ENCODE measurements at places on chromosomes 7 and 10.

- no peak for DNase-seq
These were observed 1.6 kb downstream of the AHR start for GRCh38 chr7:17300012-17300411.

DNA sequence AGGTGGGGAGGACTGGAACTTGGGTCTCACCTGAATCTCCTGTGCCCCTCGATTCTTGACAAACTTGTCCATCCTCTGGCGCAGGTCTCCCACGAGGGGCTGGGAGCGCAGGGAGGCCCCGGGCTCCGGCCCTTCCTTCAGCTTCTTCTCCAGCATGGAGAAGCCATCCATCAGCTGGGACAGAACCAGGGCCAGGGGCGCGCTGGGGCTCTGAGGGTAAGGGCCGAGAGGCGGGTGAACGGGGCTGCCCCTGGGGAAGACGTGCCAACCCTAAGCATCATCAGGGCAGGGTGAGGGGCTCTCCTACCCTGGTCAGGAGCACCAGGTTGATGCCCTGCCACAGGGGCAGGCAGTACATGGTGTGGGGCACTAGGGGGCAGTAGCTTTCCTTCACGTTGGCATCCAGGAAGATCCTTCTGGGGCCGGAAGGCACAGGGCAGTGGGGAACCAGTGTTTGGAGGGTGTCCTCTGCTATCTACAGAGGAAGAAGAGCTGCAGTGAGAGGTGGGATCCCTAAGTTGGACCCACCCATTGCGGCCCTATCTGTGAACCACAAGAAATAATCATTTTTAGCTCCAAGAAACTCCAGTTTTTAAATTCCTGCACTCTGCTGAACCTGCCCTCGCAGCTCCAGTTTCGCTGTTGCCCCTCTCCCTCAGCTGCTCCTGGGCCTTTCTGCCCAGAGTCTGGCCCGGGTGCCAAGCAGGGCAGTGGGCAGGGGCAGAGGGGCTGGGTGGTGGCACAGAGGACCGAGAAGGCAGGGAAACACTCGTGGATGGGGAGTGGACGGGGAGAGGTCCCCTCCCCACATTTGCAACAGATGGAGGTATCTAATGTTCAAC, 10.8 kb upstream of the PYROXD2 start:
- no peak for DNase-seq

GRCh38 chr7:108328174-108328651, 128.0 kb downstream of the NRCAM start:
- no peak for DNase-seq

- no peak for DNase-seq
These were observed 162.1 kb downstream of the PLCE1 start for GRCh38 chr10:94155722-94156271.

- DNase-seq: no peak
These were observed 27.7 kb upstream of the BPGM start for GRCh38 chr7:134618756-134619530.

DNA sequence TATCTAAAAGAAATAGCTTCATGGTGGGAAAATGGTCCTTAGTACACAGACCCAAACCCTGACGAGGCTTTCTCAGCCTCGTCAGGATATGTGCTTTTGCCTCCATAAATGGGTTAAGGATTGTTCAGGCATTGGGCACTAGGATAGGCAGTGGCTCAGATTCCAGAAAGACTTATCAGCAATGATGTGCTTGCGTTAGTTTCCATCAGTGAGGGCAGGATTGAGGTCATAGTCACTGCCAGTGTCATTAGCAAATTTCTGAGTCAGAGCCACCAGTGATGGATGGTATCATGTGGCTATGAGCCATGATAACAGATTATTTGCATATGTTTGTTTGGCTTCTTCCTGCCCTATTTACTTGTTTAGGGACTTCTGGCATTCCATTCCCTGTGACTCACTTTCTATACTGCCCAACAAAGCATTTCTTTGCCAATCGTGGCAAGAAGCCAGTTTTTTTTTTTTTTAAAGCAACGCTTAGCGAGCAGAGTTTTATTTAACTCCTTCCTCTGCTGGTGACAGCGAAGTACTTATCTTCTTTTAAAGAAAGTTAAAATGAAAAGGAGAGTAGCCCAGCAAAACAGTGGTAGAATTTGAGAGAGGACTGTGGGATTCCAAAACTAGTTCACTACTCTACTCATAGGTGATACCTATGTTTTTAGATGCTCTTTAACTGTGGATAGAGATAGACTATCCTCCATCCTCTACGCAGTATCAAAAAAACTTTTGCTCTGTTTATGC, 44.4 kb downstream of the MYPN start:
- no peak for DNase-seq

GRCh38 chr7:40418983-40419382, 284.2 kb downstream of the SUGCT start:
- DNase-seq: no peak

GRCh38 chr10:88119160-88119559, 255.7 kb downstream of the PTEN start:
- no peak for DNase-seq

- no peak for DNase-seq
These were observed 68.9 kb downstream of the MET start for GRCh38 chr7:116740755-116741462.

DNA sequence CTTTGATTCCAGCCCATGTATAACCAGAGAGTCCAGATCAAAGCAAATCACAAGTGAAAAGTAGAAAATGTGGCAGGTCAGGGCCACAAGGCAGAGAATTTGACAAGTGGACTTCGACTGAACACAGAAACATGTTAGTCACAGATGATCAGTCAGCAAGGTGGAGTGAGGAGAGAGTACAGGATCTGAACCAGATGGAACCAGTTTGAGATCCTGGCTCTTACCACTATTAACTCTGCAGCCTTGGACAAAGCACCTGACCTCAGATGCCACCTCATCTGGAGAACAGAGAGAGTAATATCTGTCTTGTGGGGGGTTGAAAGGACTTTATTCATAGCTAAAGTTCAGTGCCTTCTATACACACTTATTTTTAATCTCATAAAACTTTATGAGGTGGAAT, 4.4 kb downstream of the MRLN start:
- no peak for DNase-seq

DNA sequence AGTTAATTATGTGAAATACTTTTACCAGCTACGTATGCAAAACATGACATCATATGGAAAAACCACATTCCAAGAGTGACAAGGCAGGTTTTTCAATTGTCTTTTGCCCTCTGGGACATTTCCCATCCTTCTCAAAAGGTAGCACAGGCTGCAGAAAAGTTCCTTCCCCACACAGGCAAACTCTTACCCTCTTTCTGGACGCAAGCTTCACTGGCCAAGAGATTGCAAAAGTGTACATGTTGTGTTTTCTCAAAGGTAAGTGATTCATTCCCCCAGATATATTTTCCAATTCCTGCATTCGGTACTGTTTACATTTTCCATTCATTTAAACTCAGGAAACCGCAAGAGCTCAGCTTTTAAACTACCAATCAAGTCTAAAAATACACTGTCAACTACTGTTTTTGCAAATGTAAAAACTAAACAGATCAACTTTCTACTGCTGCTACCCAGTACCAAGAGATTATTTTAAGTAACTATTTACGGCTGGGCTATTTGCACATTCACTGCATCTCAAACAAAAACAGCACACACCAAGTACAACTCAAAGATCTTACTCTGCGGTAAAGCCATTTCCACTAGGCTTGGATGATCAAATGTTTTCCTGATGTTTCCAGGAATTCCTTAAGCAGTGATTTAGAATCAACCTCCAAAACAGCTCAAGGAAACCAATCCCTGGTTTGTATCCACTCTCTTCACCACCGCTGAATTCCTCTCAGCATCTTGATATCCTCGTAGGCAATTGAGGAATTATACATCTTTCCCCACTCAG, 233.6 kb upstream of the CCDC6 start:
- DNase-seq: no peak

DNA sequence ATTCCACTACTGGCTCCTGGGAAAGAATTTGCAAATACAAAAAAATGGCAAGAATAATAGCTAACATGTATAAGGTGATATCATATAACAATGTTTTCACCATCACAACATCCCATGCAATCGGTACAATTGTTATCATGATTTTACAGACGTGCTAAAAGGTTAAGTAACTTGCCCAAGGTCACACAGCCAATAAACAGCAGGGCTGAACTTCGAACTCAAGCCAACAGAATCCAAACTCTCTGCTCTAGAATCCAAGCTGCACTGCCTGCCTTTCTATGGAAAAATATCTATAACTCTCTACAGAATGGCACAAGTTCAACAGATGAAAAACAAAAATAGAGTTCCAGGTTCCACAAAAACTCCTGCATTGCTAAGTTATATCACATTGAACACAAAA, 160.9 kb downstream of the PARD3 start:
- no peak for DNase-seq

GRCh38 chr10:53223851-53224250, 451.3 kb upstream of the MBL2 start:
- DNase-seq: no peak

DNA sequence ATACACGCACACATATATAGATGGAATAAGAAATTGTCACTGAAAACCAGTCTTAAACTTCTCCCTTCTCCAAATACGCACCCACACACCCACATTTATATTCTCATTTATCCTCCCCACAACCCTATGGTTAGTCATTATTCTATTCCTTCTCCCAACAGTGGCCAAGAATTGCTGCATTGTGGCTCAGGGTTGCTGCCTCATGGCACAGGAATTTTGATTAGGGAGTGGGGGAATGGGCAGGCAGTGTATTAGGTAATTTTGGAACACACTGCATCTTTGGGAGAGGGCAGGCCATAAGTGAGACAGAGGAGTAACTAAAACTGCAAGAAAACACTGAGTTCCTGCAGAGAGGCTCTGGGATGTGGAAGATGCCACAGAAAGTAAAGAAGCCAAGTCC, 35.7 kb downstream of the NAPEPLD start:
- no peak for DNase-seq

GRCh38 chr7:48113275-48113674, 24.2 kb downstream of the UPP1 start:
- no peak for DNase-seq

- DNase-seq: no peak
These were observed 240.7 kb downstream of the ZMYND11 start for GRCh38 chr10:375815-376505.

GRCh38 chr7:129854401-129854800, 98.4 kb downstream of the UBE2H start:
- no peak for DNase-seq

GRCh38 chr10:124180947-124181549, 87.7 kb upstream of the CHST15 start:
- no peak for DNase-seq

DNA sequence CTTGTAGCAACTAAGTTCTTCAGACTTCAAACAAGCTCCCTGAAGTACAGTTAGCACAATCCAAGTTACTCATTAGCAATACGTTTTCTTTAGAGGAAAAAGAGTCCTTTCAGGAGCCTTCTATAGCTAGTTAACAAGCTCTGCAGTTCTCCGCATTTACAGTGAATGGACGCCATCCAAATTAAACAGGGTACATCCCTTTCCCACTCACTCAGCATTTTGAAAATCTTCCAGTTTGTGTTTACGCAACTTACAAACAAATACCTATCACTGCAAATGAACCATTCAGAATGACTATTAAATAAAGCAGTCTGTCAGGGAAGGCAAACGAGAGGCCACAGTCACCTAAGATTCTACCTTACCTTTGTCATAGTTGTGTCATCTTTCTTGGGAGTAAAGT, 84.5 kb downstream of the RNF32 start:
- DNase-seq: no peak

GRCh38 chr10:12406764-12407400, 57.5 kb downstream of the CAMK1D start:
- DNase-seq: no peak

GRCh38 chr7:45235905-45236304, 78.3 kb downstream of the RAMP3 start:
- DNase-seq: no peak

- no peak for DNase-seq
These were observed 33.7 kb downstream of the SCRN1 start for GRCh38 chr7:29955799-29956486.

DNA sequence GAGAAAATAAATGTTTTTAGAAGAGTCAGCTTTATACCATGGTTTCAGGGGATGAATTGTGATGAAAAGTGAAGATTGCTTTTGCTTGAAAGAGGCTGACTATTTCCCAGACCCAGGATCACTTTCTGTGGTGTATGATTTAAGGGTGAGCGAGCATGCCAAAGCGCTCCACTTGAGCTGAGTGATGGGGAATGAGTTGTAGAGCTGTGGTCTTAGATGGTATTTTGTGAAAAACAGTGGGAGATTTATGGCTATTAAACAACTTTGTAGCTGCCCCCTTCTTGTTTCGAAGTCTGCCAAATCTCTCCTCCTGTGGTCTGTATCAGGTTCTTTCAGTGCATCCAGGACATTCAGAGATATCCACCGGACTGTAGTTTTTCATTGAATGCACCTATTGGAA, 888.2 kb downstream of the LRMDA start:
- DNase-seq: no peak

GRCh38 chr10:5013385-5013784, 9.7 kb upstream of the AKR1C2 start:
- no peak for DNase-seq

DNA sequence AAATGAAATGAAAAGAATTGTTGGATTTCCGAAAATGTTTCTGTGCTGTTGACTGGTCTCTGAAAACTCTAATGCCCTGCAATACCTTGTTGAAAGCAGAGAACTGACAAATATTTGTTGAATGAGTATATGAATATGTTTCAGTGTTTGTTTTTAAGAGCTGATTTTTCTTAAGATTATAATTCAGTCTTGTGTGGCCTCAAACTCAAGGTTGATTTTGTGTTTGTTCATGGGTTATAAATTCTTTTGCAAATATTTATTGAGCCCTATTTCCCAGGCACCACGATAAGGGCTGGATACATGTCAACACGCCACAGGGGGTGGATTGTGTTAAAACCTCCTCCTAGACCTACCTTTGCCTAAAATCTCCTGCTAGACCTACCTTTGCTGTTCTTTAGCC, 203.9 kb upstream of the PLPP4 start:
- no peak for DNase-seq
